Stimulated activated CD4-positive, alpha-beta T cell treated with anti-CD3 and anti-CD28 coated beads, Interleukin-2, amount 100 ng/mL, for 24 hours (primary cell): ENCODE measurements at places on chromosomes 2 and 18.

DNA sequence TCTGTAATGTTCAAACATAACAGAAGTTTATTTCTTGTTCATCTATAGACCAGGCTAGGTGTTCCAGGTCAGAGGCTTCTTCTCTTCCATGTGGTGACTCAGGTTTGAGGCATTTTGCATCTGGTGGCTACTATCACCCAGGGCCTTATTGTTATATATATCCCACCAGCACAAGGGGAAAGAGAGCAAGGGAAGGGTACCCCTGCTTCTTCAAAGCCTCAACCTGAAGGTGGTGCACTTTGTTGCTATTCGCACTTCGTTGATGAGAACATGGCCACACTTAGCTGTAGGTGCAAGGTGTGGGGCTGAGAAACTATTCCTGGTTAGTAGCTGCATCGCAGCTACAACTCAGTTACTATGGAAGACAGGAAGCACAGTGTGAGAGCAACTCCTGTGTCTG lies 27.4 kb upstream of the SLC3A1 start:
- DNase-seq, result no peak

- no peak for DNase-seq
These were observed 28.6 kb upstream of the PPP4R1 start for GRCh38 chr18:9642799-9643462.

GRCh38 chr2:168726375-168726774 lies 76.1 kb upstream of the NOSTRIN start:
- no peak for DNase-seq

GRCh38 chr18:76098674-76099411 lies 396.2 kb downstream of the ZNF516 start:
- no peak for DNase-seq

- DNase-seq, result no peak
These were observed 147.9 kb downstream of the LNPK start for GRCh38 chr2:175854129-175854528.

GRCh38 chr2:200592406-200593075 lies 6.7 kb downstream of the AOX1 start:
- no peak for DNase-seq
